ENCODE measurements at places on chromosomes 2 and 18.

- no peak for DNase-seq
Measured at GRCh38 chr18:27378431-27379095, 193.5 kb upstream of the CHST9 start.

- no peak for DNase-seq
Measured at GRCh38 chr18:21538230-21538629, 62.3 kb downstream of the ESCO1 start.

GRCh38 chr2:201450954-201451291 is 335 bp downstream of the TRAK2 start:
- no peak for DNase-seq

DNA sequence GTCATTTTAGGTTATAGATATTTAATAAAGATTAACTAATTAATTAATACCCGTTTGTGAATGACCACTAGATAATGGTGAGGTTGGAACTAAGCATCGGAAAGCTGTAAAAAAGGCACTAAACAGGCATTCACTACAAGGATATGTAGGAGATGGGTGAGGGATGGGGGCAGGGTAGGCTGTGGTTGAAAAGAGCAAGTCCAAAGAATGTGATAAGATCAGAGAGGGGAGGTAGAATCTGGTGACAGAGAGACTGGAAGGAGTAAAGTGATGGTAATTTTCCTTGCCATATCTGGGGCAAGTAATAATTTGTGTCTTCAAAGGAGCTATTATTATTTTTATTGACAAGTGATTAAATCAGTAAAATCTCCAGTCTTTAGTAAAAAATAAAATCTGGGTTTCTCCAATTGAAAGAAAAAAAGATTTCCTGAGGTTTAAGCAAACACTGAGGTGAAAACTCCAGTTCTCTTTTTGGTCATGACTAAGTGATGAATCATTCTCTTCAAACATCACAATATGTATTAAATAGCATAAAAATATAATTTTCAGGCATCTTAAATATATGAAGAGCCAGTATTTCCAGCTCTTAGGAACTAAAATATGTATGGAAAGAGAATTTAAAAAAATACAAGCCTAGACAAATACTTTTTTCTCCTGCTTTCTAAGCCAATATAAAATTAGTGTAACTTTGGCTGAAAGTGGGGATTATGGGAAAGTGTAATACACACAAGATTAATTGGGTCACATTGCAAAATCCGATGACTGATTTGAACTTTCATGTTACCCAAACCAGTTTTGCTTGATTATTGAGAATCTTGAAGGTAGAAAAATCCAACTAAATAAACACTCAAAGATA is 259.1 kb upstream of the RBMS1 start:
- DNase-seq = no peak

GRCh38 chr18:79476918-79477571 is 81.3 kb downstream of the NFATC1 start:
- no peak for DNase-seq

Data from progenitor cell of endocrine pancreas (in vitro differentiated cells).